ENCODE measurements at places on chromosomes 5 and 9.
A peak's percentile ranks its signal among the peaks of the same experiment; 100 is the strongest.

DNA sequence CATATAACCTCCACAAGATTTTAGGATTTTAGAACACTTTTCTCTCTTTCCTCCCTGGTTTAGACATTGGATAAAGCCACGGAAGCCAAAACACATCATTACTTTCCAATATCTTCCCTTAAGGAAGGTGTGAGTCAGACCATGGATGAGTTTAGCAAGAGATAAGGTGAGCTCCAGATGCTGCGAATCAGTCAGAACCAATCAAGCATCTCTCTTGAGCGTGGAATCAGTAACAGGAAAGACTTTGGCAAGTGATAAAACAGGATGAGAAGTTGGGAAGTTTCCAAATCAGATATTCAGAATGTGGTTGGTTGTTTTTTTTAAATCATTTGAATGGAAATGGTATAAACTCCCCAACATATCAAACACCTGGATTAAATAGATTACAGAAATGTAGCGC lies 397.8 kb downstream of the EFNA5 start:
- peak; percentile 17 for DNase-seq

DNA sequence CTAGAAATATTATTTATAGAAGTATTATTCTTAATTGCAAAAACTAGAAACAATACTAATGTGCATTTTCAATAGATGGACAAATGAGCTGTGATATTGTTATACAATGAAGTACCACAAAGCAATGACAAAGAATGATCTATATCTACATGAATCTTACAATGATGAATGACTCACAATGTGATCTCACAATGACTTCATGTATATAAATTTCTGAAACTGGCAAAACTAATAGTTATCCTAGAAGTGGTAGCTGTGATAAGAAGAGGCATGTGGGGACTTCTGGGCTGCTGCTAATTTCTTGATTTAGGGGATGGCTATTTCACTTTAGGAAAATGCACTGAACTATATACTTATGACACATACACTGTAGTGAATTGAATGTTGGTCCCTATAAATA lies 396.0 kb upstream of the ZNF608 start:
- DNase-seq = peak; percentile 39

DNA sequence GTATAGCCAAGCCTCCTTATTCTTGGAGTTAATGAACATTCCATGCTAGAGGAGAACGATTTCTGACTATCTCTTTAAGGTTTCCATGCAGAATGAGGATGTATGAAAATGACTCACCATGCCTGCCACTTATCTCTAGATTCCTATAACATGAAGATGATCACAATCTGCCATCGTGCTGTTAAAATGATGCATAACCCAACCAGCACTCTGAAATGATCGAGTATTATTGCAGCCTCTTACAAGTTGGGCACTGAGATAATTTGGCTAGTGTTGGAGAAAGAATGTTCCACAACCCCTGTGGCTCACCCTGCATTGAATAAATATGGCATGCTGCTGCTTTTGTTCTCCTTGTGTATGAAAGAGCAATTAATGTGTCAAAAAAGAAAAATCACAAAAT lies 1143.6 kb upstream of the WWC1 start:
- no peak for DNase-seq

DNA sequence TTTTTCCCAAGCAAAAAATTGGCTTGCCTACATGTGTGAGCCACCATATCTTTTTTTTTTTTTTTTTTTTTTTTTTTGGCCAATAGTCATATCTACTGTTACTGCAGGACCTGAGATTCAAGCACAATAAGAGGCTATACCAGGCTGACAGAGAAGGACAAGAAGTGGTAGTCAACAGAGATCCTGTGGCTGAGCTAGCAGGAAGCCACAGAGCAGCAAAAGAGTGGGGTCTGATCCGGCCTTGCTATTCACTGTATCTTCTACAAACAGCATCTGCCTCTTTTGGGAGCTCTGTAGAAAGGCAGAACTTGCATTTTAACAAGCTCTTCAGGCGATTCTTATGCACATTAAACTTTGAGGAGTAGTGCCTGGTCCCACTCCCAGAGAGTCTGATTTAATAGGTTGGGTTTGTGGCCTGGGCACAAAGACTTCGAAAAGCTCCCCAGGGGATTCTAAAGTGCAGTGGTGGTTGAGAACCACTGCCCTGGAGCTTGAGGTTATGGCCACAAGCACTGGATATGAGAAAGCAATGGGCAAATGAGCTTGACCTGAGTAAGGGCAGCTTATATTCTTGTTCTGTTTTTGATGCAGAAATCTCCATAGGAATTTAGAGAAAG lies 162.8 kb downstream of the PIK3R1 start:
- DNase-seq = no peak

DNA sequence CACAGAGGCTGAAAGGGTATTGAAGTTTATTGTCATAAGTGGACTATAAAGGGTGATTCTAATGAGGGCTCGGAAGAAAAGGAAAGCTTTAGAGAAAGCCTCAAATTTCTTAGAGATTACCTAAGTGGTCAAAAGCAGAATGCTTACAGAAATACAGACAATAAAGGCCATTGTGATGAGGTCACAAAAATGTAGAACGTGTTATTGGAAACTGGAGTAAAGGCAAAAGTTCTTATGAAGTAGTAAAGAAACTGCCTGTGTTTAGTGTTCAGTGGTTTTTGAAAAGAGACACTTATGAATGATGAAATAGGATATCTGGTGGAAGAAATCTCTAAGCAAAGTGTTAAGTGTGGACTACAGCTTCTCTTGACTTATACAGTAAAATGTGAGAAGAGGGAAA lies 726.9 kb downstream of the DNAH5 start:
- DNase-seq = no peak

DNA sequence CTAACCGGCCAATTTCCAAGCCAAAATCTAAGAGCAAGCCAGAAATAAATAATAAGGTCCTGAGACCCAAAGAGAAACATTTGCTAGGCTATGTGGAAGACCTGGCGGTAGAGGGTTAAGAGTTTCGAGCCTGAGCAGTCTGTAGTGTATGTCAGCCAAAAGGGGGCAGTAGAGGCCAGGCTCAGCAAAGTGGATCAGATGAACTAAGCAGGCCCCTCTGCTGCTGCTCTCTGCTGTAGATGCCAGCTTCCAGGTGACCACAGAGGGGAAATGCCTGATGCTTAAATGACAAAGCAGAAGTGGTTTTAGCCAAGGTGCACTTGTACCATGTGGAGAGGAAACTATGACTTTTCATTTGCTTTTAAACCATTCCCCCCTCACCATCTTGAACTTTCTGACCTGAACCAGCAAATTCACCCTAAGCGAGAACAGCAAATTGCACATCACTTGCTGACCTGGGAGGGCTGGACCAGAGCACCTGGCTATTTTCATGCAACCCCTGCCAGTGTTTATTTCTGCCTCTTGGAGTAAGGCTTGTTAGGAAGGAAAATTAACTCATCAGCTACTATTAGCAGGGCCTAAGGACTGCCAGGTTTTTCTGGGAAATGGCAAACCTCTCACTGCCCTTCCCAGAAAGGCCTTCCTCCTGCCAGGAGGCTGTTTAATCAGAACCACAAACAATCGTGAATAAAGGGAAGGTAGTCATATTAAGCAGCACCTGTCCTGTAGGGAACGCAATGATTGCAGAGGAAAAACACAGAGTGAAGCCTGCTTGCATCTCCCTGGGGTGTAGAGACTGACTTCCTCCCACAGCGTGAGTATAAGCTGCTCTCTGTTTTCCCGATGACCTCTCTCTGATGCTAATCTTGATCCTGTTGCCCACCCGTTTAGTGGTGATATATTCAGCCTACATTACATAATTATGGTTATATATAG lies 818.2 kb downstream of the TLR4 start:
- no peak for DNase-seq

DNA sequence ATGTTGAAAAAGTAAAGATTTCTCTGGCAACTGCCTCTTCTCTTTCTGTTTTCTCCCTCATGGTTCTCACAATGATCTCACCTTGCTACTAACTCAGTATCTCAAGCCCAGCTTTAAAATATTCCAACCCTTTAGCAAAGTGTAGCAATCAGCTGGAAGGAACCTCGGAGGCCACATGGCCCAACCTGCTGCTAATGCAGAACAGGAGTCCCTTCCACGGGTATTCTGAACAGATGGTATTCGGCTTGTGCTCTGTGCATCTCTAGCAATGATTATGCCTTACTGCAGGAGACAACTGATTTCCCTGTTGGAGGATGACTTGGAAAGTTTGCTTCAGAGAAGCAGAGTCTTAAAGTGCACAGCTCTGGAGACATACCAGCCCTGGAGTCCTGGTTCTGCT lies 151.8 kb upstream of the PPP1R2B start:
- DNase-seq = no peak

DNA sequence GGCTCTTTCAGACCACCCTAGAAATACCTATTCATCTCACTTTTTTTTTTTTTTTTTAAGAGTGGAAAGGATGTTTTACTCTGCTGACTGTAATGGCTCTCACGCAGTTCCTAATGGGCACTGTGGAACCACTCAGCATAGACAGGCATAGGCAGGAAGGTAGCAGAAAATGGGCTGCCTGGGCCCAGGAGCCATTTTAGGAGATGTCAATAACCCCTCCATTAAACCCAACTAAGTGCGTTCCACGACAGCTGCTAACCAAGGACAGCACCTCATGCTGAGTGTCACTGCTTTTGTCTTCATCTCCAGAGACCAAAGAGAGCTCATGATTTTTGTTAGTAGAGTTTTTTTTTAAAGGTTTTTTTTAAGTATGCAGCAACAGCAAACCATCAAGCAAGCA lies 15.3 kb downstream of the MAP1B start:
- no peak for DNase-seq

- no peak for DNase-seq
Observed at GRCh38 chr5:142544071-142544753, 141.7 kb downstream of the FGF1 start.

DNA sequence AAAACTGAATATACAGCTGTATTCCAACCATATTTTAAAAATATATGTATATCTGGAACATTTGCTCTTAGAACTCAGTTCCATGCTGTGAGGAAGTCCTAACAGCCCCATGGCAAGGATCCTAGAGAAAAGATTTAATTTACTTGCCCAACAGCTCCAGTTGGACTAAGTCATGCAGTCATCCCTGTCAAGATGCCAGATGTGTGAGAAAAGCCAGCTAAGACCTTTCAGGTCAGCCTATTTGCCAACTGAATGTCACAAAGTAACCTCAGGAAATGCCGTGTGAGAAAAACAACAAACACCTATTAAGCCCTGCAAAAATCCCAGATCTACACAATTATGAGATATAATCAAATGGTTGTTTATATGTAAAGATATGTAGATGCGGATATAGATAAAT lies 416.3 kb downstream of the NR2F1-AS1 start:
- DNase-seq = no peak

DNA sequence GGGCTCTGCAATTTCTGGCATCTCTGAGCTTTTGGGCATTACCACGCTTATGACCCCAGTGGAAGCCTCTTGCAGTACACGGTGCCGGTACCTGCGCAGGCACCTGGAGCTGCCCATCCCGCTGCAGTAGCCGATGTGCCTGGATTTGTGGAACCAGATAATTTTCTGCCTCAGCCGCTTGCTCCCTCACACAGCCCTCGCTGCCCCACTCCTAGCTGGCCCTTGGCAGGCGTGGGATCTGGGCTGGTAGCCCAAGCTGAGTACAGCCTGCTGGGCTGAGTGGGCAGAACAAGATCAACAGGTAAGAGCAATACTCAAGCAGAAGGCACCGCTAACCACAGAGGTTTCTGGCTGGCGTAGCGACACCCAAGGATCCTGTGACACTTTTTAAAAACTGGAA lies 1808.8 kb upstream of the ACO1 start:
- no peak for DNase-seq

DNA sequence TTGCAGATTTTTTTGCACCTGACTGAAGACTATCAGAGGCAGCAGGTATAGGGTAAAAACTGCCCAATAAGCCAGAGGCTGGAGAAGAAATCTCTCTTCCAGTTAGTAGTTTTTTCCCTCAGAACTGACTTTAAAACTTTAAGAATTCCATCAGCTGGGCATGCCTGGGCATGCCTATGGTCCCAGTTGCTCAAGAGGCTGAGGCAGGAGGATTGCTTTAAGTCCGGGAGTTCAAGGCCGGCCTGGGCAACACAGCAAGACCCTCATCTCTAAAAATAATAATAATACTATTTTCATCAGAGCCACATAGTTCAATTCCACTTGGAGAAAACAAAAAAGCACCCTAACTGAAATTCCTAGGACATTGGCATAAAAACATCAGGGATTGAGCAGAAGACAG lies 30.3 kb downstream of the SUSD1 start:
- DNase-seq = no peak

DNA sequence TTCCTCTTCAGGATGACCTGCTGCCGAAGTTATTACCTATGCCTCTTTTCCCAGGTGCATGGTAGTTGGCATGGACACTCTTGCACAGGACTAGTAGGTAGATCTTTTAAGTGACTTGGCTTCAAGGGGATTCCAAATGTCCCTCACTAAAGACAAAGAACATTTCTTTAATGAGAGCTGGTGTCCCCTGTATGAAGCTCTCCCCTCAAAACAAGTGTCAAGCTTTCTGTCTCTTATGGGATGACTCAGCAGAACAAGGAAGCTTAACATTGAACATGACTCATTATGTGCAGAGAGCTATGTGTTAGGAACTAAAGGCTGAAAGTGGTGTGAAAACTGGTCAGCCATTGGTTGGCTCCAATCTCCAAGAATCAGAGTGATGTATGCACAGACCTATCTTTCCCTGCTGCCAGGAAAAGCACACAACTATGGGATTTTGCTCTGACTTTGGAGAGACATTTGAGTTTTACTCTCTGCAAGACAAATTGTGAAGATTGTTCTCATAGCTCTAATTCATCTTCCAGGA lies 120.5 kb downstream of the PRDM6 start:
- peak; percentile 89 for DNase-seq

DNA sequence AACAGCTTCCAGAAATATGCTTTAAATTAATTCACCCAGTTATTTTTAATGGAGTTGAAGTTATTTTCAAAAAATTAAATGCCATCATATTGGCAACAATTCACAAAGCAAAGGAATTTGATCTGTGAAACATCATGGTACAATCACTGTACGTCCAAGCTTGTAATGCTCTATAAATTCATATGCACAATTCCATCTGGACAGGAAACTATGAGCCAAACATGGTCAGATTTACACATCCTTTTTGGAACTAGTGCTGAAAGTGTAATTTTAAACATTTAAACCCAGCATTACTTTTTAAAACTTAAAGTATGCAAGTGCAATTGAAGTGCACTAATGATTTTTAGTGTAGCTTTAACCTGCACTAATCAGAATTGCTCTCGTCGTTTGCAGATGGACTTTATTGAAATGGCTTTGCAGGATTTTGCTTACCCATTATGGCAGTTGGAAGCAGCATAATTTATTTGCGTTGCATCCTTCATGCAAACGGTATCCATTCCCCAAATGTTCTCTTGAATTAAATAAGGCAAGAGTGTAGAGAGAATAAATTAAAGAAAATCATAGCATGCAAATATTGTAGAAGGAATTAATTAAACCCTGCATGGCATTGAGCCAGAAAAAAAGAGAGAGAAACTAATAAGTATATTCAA lies 21.0 kb upstream of the OR13F1 start:
- no peak for DNase-seq

DNA sequence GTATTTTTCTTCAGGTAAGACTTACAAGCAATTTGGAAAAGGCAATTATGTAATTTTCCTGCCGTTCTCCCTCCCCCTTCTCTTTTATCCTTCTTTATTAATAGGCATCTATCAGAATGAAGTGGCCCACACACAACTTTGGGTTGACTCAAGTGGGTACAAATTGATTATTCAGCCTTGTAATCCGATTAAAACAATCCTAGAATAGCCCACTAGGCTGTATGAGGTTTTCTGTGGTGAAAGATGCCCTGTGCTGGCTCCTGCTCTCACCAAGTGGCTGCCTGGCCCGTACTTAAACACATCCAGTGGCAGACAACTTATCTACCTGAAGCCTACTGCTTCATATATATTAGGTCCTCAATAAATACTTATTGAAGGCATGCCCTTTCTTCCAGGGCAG lies 177.3 kb upstream of the C9orf72 start:
- no peak for DNase-seq

GRCh38 chr9:124290743-124291554 lies 33.2 kb downstream of the NEK6 start:
- peak; percentile 48 for DNase-seq
